ENCODE measurements at places on chromosomes 2 and 18.

GRCh38 chr2:67896076-67896475, 166.7 kb downstream of the C1D start:
- H3K36me3 ChIP-seq = peaks cover 16% of the 10 kb centered on the region
- no peak overlapping the region for H3K4me3 ChIP-seq
- H3K4me1 ChIP-seq = peaks cover 56% of the 10 kb centered on the region
- no peak overlapping the region for H3K27ac ChIP-seq

DNA sequence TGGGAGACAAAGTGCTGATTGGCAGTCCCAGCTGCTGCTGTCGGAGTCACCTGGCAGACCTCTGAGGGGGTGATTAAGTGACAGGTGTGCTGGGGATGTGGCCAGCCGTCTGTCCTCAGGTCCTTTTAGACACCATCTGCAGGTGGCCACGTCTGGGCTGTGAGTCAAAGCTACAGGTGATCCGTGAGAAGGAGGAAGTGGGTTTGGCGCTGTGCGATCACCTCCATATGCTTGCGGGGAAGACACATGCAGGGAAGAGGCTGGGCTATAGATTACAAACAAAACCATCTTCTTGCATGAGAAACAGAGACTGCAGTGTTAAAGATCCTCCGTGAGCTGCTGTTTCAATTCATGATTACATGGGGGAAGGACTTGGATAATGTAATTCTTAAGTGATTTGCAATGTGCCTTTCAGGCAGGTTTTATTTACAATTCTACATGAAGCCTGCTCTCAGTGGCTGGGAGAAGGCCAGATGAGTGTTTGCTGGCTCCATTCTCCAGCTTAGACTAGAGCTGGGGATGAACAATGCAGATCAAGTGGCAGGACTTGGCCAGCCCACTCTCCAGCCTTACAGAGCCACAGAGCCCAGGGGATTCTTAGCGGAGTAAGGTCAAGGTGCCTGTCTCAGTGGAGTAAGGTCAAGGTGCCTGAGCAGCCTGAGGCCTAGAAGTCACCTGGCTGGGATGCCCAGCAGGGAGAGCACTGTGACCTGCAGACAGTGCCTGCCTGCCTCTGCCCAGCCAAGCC, 87.8 kb downstream of the LYPD1 start:
- no peak overlapping the region for H3K27ac ChIP-seq
- DNase-seq = no peak
- H3K4me3 ChIP-seq = no peak overlapping the region
- no peaks in the 10 kb centered on the region for H3K36me3 ChIP-seq
- H3K4me1 ChIP-seq = no peaks in the 10 kb centered on the region

GRCh38 chr18:61731178-61731577, 161.6 kb downstream of the RNF152 start:
- H3K27ac ChIP-seq = no peak overlapping the region
- H3K4me3 ChIP-seq = no peak overlapping the region
- no peaks in the 10 kb centered on the region for H3K36me3 ChIP-seq

- H3K4me1 ChIP-seq = no peaks in the 10 kb centered on the region
- no peaks in the 10 kb centered on the region for H3K36me3 ChIP-seq
- H3K4me3 ChIP-seq = no peak overlapping the region
- no peaks in the 10 kb centered on the region for H3K27me3 ChIP-seq
- H3K27ac ChIP-seq = no peak overlapping the region
- DNase-seq = peak; percentile 41
Measured at GRCh38 chr2:232292395-232293154, 86.0 kb upstream of the ALPP start.

DNA sequence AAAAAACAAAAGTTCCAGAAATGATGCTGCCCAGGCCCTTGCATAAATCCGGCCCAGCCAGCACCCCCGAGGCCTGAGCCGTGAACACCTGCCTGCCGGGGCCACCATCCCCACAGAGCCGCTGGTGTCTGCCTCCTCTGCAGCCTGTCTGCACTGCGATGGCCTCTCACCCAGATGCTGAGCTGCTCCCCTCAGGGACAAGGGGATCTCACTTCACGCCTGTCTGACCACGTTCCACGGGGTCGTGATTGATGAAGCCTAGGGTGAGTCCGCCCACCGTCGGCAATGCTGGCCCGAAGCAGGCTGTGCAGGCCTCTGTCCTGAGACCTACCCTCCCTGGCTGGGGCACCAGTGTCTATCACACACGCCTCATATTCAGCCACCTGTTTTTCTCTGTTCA, 444.2 kb downstream of the EIPR1 start:
- H3K4me3 ChIP-seq = no peak overlapping the region
- H3K27me3 ChIP-seq = no peaks in the 10 kb centered on the region
- no peak overlapping the region for H3K27ac ChIP-seq
- DNase-seq = no peak
- H3K4me1 ChIP-seq = no peaks in the 10 kb centered on the region

- no peak for DNase-seq
- H3K27ac ChIP-seq = no peak overlapping the region
- H3K36me3 ChIP-seq = no peaks in the 10 kb centered on the region
Measured at GRCh38 chr2:138922973-138923563, 142.9 kb upstream of the NXPH2 start.

- DNase-seq = no peak
- H3K4me3 ChIP-seq = no peak overlapping the region
- H3K4me1 ChIP-seq = peaks cover 28% of the 10 kb centered on the region
- H3K36me3 ChIP-seq = no peaks in the 10 kb centered on the region
- no peak overlapping the region for H3K27ac ChIP-seq
- peaks cover 2% of the 10 kb centered on the region for H3K27me3 ChIP-seq
Measured at GRCh38 chr18:22427822-22428549, 10.3 kb upstream of the CTAGE1 start.

GRCh38 chr2:229660951-229661350, 53.4 kb downstream of the DNER start:
- no peak overlapping the region for H3K27ac ChIP-seq
- H3K27me3 ChIP-seq = peaks cover 4% of the 10 kb centered on the region

Measured in HFFc6 (cell line).